Posterior cingulate gyrus (tissue), 11 donors: ENCODE measurements at places on chromosomes 5 and 9.

GRCh38 chr9:88216126-88216995, 78.1 kb upstream of the SPATA31C2 start:
- no peak for DNase-seq

- no peak for DNase-seq
Observed at GRCh38 chr5:150112201-150113046, 26.1 kb upstream of the CSF1R start.

DNA sequence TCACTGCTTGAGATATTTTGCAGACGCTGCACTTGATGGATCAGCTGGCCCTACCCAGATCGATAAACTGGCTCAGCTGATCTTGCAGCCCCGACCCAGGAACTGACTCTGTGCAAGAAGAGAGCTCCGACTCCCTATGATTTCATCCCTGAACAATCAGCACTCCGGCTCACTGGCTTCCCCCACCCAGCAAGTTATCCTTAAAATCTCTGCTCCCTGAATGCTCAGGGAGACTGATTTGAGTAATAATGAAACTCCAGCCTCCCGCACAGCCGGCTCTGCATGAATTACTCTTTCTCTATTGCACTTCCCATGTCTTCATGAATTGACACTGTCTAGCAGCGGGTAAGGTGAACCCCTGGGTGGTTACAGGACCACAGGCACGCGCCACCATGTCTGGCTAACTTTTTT, 16.9 kb upstream of the NANS start:
- DNase-seq = no peak

GRCh38 chr5:154836225-154836624, 14.2 kb downstream of the FAXDC2 start:
- DNase-seq = no peak

- DNase-seq = no peak
Observed at GRCh38 chr9:91151718-91152095, 210.0 kb downstream of the AUH start.

DNA sequence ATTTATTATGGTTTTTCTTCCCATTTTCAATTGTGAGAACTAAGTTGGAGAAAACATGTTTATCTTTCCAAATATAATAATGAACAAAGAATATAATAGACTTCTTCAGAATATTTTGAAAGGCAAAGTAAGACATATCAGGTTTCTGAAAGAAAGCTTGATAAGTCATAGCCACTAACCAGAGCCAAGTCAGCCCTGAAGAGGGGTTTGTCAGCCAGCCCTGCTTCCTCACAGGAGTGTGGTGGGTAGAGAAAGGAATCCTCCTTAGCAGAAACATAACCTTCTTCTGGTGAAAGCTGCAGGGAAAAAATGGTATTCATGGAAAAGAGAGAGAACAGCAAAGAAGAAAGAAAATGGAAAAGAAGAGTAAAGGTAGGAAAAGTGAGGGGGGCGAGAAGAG, 93.4 kb downstream of the MPDZ start:
- DNase-seq = no peak

GRCh38 chr5:169426784-169427183, 125.8 kb upstream of the SLIT3 start:
- DNase-seq = no peak
